ENCODE measurements at places on chromosomes 2 and 18.

DNA sequence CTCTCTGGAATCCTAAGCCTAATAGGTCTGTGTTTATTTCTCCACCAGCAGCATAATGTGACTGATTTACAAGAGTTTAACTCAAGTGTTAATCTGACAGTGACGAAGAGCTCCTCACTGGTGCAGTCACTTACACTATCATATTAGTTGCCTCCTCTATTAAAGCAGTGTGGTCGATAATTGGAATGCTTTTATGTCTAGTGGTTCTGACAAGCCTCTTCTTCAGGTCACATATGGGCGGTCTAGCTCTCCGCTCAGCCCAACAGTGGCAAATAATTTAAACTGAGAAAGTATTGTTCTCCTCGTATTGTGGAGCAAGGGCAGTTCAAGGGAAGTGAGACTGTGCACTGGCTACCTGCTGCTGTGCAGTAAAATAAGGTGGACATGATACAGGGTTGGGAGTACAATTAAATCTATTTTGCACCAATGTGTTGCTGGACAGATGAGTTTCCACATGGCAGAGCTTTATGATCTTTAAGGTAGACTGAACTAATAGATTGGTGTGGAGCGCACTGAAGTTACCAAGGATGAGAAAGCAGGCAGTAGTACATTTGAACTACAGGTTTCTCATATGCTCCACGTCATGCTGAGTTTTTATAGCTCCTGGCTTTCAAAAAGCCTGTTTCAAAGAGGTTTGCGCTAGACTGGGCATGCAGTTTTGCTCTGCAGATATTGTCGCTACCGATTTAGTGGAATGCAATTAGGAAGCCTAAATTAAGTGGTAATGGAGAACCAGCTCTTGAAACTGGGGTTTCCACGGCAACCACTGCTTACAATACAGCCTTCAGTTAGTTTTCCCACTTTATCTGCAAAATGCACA, 151.7 kb upstream of the POU3F3 start:
- no peak for DNase-seq

DNA sequence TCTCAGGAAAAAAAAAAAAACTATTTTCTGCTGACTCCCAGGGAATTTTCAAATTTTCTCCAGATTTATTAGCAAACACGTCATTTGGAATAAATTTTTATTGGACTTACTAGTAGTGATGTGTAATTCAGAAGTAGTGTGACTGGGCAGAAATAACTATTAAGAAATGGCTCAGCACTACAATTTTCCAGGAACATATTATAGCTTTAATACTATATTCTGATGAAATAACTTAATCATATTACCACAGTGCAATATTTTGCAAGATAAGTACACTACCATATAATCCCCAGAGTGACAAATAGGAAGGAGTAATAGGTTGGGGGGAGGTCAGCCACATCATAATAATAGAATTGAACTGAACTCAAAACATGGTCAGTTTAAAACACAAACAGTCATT, 19.7 kb upstream of the TNFAIP6 start:
- DNase-seq: no peak

DNA sequence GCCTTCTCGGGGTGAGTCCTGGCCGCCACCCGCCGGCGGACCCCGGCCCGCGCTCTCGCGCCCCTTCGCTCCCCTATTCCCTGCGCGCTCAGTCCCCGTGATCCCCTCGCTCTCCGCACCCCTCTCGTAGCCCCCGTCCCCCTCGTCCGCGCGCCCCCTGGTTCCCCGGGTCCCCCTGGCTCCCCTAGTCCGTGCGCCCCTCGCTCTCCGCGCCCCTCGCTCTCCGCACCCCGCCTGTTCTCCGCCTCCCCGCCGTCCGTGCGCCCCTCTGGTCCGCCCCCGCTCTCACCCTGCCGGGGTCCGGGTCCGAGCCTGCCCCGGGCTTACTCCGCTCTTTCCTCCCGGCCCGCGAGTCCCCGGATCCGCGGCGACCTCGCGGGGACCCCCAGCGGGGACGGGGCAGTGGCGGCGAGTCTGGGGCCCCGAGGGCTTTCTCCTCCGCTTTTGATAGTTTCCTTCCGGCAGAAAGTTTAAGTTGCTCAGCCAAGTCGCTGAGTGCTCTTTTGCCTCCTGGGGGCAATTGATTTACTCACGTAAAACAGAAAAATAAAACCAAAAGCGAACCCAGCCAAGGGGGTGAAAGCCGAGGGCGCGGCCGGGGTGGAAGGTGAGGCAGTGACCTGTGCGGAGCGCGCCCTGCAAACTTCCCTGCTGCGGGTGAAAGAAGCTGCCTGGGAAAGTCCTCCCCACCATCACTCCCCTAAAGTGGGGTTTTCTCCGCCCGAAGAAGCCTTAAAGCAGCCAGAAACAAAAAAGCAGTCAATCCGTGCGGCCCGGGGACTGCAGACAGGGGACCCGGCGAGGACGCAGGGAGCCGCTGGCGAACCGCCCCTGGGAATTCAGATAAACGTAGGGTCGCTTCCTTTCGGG, 568 bp downstream of the RAB31 start:
- peak; percentile 31 for DNase-seq

- no peak for DNase-seq
Measured at GRCh38 chr18:35549564-35549963, 32.0 kb upstream of the GALNT1 start.

DNA sequence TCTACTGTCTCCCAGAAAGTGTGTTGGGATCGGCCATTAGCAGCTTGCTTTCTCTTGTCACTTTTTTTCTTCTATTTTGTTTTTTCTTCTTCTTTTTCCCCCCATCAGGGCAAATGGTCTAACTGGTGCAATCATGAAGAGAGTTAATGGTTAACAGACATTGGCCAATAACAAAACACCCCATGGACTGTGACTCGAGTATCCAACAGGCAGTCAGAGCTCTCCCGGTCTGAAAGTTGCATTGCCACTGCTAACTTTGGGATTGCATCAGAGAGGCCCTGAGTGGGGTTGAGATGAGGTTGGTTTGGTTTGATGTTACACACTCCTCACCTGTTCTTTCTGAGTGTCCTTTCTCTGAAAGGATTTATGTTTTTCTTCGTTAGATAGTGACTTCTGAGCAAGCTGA, 12.9 kb upstream of the SNORC start:
- no peak for DNase-seq

DNA sequence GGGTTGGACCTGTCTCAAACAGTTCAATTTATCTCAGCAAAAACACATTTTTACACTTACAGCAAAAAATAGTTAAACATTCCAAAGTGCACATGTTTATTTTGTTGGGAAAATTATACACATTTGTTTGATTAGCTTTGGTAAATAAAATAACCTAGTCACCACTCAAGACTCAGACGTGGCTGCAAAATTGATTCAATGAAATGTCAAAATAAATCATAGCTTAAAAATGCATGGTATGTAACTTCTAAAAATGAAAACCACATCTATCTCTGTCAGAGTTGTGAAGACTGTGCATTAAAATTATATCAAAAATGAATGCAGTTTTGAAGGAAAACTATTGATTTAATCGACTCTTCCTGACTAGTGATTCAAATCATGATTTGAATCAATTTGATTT, 56.7 kb downstream of the GALNT14 start:
- no peak for DNase-seq

DNA sequence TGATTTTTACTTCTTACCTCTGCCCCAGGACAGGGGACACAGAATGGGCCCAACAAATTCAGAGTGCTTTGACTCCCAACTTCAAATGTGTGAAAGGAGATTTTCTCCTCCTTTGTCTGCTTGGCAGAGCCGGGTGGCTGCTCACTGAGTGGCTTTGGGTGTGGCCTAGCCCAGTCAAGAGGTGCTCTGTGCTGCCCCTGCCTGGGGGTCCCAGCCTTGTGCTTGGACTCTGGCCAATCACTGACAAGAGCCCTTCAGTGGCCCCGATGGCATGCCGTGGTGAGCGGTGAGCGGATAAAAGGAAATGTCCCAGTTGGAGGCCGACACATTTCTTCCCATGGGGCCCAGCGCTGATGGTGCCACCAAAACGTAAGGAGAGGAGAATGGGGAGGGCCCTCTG, 259.2 kb downstream of the CELF4 start:
- no peak for DNase-seq

DNA sequence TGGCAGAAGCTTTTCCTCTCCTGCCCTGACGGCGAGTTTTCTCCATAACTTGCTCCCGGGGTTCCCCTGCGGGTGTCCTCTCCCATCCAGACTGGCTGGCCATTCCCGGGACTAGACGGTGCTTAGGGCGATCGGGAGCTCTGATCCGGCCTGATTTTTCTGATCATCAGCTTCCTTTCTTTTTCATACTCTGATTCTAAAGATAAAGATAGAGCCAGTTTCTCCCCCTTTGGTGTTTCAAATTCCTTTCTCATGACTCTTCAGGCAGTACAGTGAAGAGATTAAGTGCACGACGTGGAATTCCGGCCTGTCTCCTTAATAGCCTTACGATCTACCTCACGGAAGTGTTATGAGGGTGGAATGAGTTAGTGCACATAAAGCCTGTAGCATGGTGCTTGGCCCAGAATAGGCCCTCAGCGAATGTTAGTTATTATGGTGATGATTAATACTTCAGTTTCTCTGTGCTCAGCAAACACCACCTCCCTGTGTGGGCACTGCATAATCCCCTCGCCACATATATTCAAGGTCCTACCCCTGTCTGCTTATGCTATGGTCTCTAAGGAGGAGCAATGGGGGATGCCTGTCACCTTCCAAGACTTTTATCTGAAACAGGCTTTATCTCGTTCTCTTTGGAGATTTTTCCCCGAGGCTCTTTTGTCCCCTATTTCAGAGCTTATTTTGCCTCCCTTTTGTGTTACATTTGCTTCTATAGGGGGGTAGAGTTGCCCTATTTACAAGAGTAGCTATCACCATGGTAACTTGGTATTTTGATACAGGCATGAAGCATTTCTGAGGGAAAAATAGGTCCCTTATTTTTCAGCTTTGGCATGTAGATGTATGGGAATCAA, 254.8 kb downstream of the CDH2 start:
- DNase-seq: no peak

DNA sequence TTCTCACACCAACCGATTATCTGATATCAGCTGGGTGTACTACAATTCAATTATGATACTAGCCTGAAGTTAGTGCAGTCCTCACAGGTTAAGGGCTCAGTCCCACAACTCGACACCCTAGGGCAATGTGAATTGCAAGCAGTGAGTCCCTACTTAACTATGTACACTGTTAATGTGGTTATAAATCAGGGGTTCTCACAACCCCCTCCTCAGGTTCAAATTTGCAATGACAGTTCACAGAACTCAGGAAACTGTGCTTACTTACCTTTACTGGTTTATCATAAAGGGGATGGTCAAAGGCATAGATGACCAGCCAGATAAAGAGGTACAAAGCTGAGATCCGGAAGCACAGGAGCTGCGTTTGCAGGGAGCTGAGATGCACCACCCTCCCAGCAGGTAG, 1379.1 kb upstream of the CDH2 start:
- no peak for DNase-seq
